Peyer's patch (tissue), 4 donors: ENCODE measurements at places on chromosomes 7 and 10. TPM values are rescaled to one million over a fixed set of nuclear protein-coding genes. Genes with fewer than 3 reads are reported as not detected.

RABGEF1 gene
- total RNA-seq: 27.2 TPM

CALCR gene
- total RNA-seq: not detected

CPA2 gene
- 2.6 TPM for total RNA-seq

IFIT2 gene
- 5.2 TPM for total RNA-seq

PON1 gene
- not detected for total RNA-seq

FAM24B gene
- 3.7 TPM for total RNA-seq

PALD1 gene
- 3.8 TPM for total RNA-seq

- peaks cover 13% of the 10 kb centered on the region for H3K36me3 ChIP-seq
- H3K4me3 ChIP-seq: peak overlapping the region; percentile 93
- H3K27me3 ChIP-seq: no peaks in the 10 kb centered on the region
- H3K27ac ChIP-seq: no peak overlapping the region
- DNase-seq: no peak
Measured at GRCh38 chr7:2553831-2554581, 1.3 kb downstream of the BRAT1 start.

- no peak overlapping the region for H3K4me3 ChIP-seq
- H3K36me3 ChIP-seq: no peaks in the 10 kb centered on the region
- no peaks in the 10 kb centered on the region for H3K4me1 ChIP-seq
- H3K27ac ChIP-seq: no peak overlapping the region
- no peaks in the 10 kb centered on the region for H3K27me3 ChIP-seq
- DNase-seq: no peak
Measured at GRCh38 chr10:48806342-48806741, 121.7 kb downstream of the WDFY4 start.

- DNase-seq: no peak
- H3K4me1 ChIP-seq: no peaks in the 10 kb centered on the region
- H3K36me3 ChIP-seq: no peaks in the 10 kb centered on the region
- H3K4me3 ChIP-seq: no peak overlapping the region
- H3K27me3 ChIP-seq: no peaks in the 10 kb centered on the region
Measured at GRCh38 chr7:99828811-99829210, 998 bp downstream of the CYP3A43 start.

- no peak for DNase-seq
- no peaks in the 10 kb centered on the region for H3K27me3 ChIP-seq
- no peaks in the 10 kb centered on the region for H3K4me1 ChIP-seq
- H3K4me3 ChIP-seq: no peak overlapping the region
Measured at GRCh38 chr7:71649812-71650211, 517.9 kb downstream of the GALNT17 start.

DNA sequence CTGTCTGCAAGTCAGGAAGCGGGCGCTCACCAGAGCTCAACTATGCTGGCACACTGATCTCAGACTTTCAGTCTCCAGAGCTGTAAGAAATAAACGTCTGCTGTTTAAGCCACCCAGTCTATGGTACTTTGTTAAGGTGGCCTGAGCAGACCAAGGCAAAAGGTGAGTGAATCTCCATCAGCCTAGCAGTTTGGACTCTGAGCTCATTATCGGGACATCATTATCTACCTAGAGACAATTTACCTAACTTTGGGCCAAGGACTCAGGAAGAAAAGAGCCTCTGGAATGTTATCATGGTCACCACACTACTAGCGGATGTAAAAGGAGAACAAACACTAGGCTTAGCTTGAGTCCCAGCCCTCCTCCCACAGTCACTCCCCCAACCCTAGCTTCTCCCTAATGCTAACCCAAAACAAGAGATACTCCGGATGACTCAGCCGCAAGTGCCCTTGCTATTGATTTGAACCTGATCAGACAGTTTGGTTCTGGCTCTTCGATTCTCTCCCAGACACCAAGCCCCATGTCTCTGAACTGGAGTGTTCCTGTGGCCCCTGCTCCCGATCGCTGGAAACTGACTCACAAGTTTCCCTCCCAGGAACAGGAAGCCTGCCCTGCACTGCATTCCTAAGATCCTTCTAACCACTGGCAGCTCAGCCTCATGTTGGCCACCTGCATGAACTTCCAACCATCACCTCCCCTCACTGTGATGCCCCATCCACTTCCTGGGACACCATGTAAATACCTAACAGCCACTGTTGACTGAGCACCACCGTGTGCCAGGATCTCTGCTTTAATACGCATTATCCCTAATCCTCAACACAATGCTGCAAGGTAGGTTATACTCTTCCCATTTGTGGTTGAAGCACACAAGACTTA lies 34.5 kb downstream of the CREB3L2 start:
- H3K4me1 ChIP-seq: no peaks in the 10 kb centered on the region
- DNase-seq: no peak
- no peak overlapping the region for H3K27ac ChIP-seq

GRCh38 chr10:5971886-5972285 lies 5.5 kb downstream of the IL15RA start:
- H3K4me3 ChIP-seq: no peak overlapping the region
- peak overlapping the region; percentile 70 for H3K27ac ChIP-seq
- no peaks in the 10 kb centered on the region for H3K36me3 ChIP-seq
- no peaks in the 10 kb centered on the region for H3K27me3 ChIP-seq
- DNase-seq: no peak
- peaks cover 26% of the 10 kb centered on the region for H3K4me1 ChIP-seq

GRCh38 chr7:143008007-143008901 lies 18.7 kb downstream of the OR9A2 start:
- no peaks in the 10 kb centered on the region for H3K27me3 ChIP-seq
- H3K4me3 ChIP-seq: no peak overlapping the region
- DNase-seq: peak; percentile 85
- no peaks in the 10 kb centered on the region for H3K4me1 ChIP-seq
- H3K27ac ChIP-seq: no peak overlapping the region

- no peak overlapping the region for H3K4me3 ChIP-seq
- H3K36me3 ChIP-seq: no peaks in the 10 kb centered on the region
- DNase-seq: no peak
- no peak overlapping the region for H3K27ac ChIP-seq
- H3K4me1 ChIP-seq: no peaks in the 10 kb centered on the region
- no peaks in the 10 kb centered on the region for H3K27me3 ChIP-seq
Measured at GRCh38 chr7:157977717-157978496, 609.7 kb downstream of the PTPRN2 start.

DNA sequence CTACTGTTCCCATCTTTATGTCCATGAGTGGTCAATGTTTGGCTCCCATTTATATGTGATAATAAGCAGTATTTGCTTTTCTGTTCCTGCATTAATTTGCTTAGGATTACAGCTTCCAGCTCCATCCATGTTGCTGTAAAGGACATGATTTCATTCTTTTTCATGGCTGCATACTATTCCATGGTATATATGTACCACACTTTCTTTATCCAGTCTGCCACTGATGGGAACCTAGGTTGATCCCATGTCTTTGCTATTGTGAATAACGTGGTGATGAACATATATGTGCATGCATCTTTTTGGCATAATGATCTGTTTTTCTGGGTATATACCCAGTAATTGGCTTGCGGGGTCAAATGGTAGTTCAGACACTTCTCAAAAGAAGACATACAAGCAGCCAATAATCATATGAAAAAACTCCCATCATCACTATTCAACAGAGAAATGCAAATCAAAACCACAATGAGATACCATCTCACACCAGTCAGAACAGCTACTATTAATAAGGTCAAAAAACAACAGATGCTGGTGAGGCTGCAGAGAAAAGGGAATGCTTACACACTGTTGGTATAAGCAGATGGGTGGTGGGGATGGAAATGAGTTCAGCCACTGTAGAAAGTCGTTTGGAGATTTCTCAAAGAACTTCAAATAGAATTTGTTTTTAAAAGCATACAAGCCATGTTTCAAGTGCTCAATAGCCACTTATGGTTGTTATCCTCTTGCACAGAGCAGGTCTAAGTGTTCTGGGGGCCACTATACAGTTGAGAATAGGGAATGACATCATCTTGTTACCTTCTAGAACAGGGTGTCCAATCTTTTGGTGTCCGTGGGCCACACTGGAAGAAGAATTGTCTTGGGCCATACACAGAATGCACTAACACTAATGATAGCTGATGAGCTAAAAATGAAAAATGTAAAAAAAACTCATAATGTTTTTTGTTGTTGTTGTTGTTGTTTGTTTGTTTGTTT lies 23.2 kb upstream of the SDK1 start:
- H3K36me3 ChIP-seq: no peaks in the 10 kb centered on the region
- no peaks in the 10 kb centered on the region for H3K4me1 ChIP-seq
- DNase-seq: no peak
- H3K27ac ChIP-seq: no peak overlapping the region
- no peak overlapping the region for H3K4me3 ChIP-seq

- peak; percentile 75 for DNase-seq
- H3K27me3 ChIP-seq: no peaks in the 10 kb centered on the region
- no peaks in the 10 kb centered on the region for H3K36me3 ChIP-seq
- H3K27ac ChIP-seq: peak overlapping the region; percentile 64
Measured at GRCh38 chr7:130141161-130141883, 63.9 kb downstream of the TMEM209 start.

DNA sequence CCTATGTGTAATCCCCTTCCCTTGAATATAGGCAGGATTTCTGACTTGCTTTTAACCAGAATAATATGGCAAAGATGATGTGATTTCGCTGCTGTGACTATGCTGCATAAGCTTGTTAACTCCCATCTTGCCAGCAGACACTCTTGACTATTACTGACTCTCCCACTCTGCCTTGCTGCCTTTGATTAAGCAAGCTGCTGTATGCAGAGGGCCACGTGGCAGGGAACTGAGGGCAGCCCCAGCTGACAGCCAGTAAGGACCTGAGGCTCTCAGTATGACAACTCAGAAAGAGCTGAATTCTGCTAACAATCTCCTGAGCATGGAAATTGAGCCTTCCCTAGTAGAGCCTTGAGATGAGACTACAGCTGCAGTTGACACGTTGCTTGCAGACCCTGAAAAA lies 279.4 kb upstream of the CACNA2D1 start:
- no peak overlapping the region for H3K4me3 ChIP-seq
- no peaks in the 10 kb centered on the region for H3K4me1 ChIP-seq
- H3K27me3 ChIP-seq: no peaks in the 10 kb centered on the region
- no peaks in the 10 kb centered on the region for H3K36me3 ChIP-seq

DNA sequence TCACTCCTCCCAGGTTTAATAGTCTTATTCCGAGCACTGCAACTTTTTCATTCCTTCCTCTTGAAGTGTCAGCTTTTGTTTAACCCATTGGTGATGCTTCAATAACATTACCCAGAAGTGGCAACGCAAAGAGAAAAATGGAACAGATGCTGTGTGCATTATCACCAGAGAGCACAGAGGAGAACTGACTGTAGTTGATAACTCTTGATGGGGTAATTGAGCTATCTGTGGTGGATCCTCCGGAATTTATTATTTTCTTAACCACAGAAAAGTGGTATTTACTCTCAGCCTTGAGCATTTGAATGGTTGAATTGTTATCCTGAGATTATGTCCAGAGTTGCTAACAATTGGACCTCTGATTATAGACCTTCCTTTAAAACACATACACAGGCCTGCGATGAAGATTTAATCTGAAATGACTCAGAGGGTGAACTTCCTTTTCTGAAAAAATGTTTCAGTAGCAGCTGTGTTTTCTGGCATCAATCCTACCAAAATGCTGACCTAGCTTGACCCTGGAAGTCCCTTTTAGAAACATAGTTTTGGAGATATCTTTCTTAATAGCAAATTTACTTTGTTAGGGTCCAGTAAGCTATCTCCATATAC lies 1584.4 kb upstream of the LRRTM3 start:
- no peak overlapping the region for H3K27ac ChIP-seq
- no peaks in the 10 kb centered on the region for H3K36me3 ChIP-seq
- H3K4me3 ChIP-seq: no peak overlapping the region
- no peaks in the 10 kb centered on the region for H3K4me1 ChIP-seq
- H3K27me3 ChIP-seq: no peaks in the 10 kb centered on the region

DNA sequence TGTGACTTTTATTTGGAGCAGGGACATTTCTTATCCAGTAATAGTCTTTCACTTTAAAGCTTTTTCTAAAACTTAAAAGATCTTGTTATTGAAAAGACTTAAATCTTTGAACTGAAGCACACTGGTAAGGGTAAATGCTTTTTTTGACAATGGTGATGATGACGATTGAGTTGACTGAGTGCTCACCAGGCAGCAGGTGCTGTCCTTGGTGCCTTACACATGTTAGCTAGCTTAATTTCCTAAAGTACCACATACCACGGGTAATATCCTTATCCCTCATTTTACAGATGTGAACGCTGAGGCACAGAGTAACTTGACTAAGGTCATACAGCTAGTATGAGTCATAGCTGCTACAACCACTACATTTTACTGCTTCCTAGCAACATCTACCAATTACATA lies 200.0 kb downstream of the XPNPEP1 start:
- DNase-seq: no peak
- no peaks in the 10 kb centered on the region for H3K27me3 ChIP-seq
- no peak overlapping the region for H3K27ac ChIP-seq
- H3K4me3 ChIP-seq: no peak overlapping the region

DNA sequence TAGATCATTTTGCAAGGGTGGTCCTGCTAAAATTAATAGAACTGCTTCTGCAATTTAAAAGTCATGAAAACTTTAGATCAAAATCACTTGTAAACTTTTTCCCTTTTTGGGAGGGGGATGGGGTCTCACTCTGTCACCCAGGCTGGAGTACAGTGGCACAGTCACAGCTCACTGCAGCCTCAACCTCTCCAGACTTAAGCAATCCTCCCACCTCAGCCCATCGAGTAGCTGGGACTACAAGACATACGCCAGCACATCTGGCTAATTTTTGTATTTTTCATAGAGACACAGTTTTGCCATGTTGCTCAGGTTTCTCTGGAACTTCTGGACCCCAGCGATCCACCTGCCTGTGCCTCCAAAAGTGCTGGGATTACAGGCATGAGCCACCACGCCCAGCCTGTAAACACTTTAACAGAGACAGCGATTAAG lies 79.7 kb downstream of the LRRC17 start:
- H3K4me1 ChIP-seq: peaks cover 29% of the 10 kb centered on the region
- no peaks in the 10 kb centered on the region for H3K36me3 ChIP-seq

- H3K27me3 ChIP-seq: no peaks in the 10 kb centered on the region
- no peak overlapping the region for H3K4me3 ChIP-seq
- no peak for DNase-seq
- no peak overlapping the region for H3K27ac ChIP-seq
Measured at GRCh38 chr7:16780596-16780995, 24.2 kb downstream of the AGR2 start.

DNA sequence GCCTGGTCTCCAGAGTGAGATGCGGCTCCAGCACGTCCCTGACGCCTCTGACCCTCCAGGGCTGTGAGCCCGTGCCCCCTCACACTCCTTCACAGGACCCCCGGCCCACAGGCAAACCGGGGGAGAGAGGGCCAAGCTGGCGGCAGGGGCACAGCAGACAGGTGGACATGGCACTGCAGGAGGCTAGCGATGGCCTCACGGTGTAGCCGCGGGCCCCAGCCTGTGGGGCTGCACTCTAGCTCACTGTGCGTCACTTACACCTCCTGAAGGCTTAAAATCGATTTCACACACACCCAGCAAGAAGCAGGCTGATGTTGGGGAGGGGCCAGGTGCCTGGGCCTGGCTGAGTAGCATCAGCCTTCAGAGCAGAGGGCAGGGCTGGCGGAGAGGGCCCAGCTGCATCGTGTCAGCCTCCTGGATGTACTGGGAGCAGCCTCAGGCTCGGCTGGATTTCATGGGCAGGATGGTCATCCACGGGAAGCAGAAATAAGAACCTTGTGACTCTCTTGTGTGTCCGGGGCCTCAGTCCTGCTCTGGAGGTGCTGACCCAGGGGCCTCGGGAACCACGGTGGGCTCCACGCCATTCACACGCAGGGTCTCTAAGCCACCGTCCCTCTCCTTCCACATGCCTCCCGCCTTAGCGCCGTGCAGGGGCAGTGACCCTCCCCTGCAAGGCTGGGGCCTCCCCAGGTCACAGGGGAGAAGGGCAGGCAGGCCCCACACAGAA lies 19.4 kb upstream of the KNDC1 start:
- DNase-seq: peak; percentile 40
- H3K27me3 ChIP-seq: no peaks in the 10 kb centered on the region
- no peak overlapping the region for H3K4me3 ChIP-seq
- H3K4me1 ChIP-seq: no peaks in the 10 kb centered on the region
- no peaks in the 10 kb centered on the region for H3K36me3 ChIP-seq
